Activated CD4-positive, alpha-beta T cell treated with anti-CD3 and anti-CD28 coated beads, Interleukin-2, amount 50 U/mL, for 4 hours (primary cell): ENCODE measurements at places on chromosomes 1 and 21.

DNA sequence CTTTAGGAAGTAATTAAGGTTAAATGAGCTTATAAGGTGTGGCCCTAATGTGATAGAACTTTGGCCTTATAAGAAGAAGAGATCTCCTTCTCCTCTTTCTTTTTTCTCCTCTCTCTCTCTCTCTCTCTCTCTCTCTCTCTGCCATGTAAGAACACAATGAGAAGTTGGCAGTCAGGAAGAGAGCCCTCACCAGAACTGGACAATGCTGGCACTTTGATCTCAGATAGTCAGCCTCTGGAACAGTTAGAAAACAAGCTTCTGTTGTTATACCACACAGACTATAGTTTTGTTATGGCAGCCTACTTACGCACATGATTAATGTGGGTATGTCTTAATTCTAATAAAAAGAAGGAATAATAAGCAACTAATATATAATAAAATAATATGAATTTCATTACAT lies 444.2 kb upstream of the LRRC7 start:
- DNase-seq, result no peak

GRCh38 chr1:101465941-101466340 lies 229.1 kb downstream of the S1PR1 start:
- no peak for DNase-seq

DNA sequence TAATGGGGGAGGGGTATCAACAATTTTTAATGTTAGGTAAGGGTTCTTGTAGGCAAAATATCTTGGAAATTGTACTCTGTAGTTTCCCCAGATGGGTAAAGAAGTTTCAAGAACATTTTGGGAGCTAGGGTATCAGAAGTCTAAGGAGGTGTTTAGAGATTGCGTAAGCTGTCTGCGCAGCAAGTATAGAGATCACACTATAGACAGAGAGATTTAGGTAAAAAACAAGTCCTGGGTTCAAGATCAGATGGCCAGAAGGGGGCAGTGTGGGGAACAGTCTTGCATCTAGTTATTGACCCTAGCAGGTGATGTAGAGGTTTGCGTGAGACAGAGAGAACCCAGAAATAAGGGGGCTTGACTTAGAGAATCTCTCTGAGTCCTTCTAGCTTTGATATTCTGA lies 80.8 kb downstream of the S1PR1 start:
- no peak for DNase-seq

DNA sequence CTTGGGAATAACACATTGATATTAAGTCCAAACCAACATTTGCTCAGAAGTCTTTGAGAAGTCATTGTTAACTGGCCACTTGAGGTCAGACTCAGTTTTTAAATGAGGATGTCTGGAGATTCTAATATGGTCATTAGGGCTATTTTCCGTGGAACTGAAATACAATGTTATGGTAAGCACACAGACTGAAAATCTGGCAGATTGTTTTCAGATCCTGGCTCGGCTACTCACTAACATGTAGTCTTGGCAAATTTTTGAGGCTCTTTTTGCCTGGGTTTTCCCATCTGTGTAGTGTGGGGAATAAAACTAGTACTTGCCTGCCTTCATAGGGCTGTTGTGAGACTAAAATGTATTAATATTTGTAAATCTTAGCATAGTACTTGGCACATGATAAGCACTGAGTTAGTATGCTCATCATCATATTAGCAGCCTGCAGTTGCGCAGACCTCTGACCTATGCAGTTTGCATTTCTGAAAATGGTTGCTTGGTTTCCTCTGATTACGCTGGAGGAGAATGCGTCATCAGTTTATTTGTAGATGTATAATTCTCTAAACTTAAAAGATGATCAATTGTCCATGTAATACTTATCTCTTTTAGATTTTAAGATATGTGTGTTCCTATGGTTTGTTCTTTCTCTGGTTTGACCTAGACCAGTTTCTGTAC lies 100.8 kb downstream of the C1orf21 start:
- DNase-seq, result no peak

- DNase-seq, result peak; percentile 70
Observed at GRCh38 chr1:225467193-225468020, 39.6 kb upstream of the LBR start.

- DNase-seq, result no peak
Observed at GRCh38 chr1:183379951-183380350, 38.2 kb downstream of the NMNAT2 start.

DNA sequence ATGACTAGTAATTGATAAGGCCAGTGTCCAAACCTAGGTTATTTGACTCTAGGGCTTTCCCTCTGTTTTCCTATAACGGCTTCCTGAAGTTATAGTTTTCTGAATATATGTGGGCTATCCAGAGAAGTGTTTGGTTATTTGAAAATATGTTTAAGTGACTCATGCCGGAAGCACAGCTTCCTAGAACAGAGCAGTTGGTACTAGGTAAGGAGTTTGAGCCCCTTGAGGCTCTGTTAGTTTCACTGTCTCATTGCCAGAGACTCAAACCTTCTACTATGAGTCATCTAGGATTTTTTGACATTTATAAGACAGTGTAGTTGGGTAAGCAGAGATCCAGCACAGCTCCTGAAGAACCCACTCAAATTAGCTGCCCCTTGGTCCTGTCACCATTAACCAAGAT lies 27.1 kb upstream of the LEPR start:
- DNase-seq, result peak; percentile 2

GRCh38 chr1:11652203-11652780 lies 1.9 kb downstream of the FBXO2 start:
- no peak for DNase-seq

DNA sequence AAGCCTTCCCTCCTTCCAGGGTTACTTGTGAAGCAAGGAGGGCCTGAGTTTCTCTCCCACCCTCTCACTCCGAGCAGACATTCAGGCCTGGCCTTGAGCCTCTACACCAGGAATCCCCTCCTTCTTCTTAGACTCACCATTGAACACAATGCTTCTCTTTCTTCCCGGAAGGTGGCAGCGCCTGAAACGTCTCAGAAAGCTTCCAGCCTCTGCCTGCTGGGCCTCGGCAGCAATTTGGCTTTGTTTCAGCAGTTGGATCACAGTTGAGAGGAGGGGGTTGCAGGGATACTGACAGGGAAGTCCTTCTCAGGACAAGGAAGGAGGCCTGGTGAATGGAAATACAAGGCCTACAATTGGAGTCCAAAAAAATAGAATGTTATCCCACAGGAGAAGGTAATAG lies 6.3 kb downstream of the CLDN8 start:
- DNase-seq, result no peak

- DNase-seq, result peak; percentile 2
Observed at GRCh38 chr1:10338047-10338446, 60.8 kb upstream of the PGD start.

GRCh38 chr1:155809088-155809487 lies 47.9 kb downstream of the GON4L start:
- no peak for DNase-seq
